PC-3 (cell line): ENCODE measurements at places on chromosomes 7 and 10. TPM values are rescaled to one million over a fixed set of nuclear protein-coding genes. Genes with fewer than 3 reads are reported as not detected.

DNA sequence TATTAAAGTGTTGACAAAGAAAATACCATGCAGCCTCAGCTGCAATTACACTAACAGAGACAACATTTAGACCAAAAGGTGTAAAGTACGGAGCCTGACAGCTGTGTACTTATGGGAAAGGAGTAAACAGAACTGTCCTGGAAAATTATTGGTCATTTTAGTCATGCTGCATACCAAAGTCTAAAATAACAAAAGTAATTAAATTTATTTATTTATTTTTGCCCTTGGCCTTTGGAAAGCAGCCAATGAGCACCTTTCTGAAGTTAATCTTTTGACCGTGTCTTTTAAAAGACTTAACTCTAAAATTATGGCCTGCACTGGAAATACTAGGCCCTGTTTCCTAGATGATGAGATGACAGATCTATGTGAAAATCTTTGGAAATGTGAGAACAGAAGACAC, 597.6 kb downstream of the NXPH1 start:
- no peak overlapping the region for H3K27ac ChIP-seq
- H3K4me1 ChIP-seq = no peaks in the 10 kb centered on the region
- H3K4me3 ChIP-seq = no peak overlapping the region
- no peak for DNase-seq

Gene SLC26A5
- total RNA-seq = 0.29 and 0.86 TPM in 2 replicates

DNA sequence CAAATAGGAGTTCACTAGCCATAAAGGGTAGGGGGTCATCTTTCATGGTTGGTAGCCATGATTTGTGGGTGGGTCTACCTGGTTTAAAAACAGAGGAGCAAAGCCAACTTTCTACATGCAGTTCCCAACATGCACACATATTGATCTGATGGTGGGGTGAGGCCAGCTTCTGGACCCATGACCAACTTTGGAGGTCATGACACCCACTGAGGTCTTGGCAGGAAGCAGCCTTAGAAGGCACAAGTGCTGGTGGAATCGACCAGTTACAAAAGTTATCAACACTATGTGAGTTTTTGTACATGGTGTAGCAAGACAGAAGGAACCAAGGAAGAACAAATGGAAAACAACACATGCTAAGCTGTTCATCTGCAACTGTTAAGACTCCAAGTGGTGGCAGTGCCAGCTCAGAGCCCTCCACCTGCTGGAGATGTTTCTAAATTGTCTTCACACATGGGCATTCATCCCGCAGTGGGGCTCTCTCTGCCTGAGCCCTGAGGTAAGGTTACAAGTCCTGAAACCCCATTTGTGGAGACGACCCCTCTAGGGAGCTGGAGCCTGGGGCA, 101.1 kb upstream of the TCF7L2 start:
- no peaks in the 10 kb centered on the region; the same call in 1 of the 2 replicates for H3K36me3 ChIP-seq
- DNase-seq = no peak
- H3K4me3 ChIP-seq = no peak overlapping the region
- H3K27ac ChIP-seq = no peak overlapping the region

- DNase-seq = no peak
- no peak overlapping the region for H3K27ac ChIP-seq
- H3K36me3 ChIP-seq = no peaks in the 10 kb centered on the region
- peaks cover 13% of the 10 kb centered on the region; the same call in 1 of the 2 replicates for H3K4me1 ChIP-seq
These were observed 3.1 kb upstream of the EVX1 start for GRCh38 chr7:27239387-27240014.

DNA sequence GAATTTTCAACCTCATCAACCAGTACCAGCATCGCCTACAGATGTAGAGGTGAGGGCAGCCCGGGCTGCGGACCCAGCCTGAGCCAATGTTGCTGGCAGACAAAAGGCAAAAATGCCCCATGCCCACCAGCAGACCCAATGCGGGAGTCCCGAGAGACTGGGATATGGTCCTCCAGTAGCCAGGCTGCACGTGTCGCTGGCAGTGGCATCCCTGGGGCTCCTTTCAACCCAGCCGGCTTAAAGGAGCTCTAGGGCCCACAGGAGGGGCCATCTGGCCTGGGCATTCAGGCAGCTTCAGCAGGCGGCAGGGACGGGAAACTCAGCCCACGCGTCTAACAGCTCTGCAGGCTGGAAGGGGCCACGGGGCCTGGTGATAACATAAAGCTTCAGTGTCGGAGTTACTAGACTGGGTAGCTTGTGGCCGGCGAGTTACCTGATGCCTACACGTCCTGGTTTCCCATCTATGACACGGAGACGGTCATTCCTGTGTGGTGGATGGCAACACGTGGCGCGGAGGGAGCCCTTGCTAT, 70.7 kb downstream of the PROSER2 start:
- no peak overlapping the region for H3K4me3 ChIP-seq
- peaks cover 13% of the 10 kb centered on the region for H3K4me1 ChIP-seq
- no peaks in the 10 kb centered on the region for H3K27me3 ChIP-seq
- H3K27ac ChIP-seq = no peak overlapping the region
- no peaks in the 10 kb centered on the region for H3K36me3 ChIP-seq

- no peak overlapping the region for H3K4me3 ChIP-seq
- H3K4me1 ChIP-seq = no peaks in the 10 kb centered on the region
- H3K27me3 ChIP-seq = peaks cover 5% of the 10 kb centered on the region; the same call in 1 of the 2 replicates
- peak; percentile 33 for DNase-seq
- H3K36me3 ChIP-seq = no peaks in the 10 kb centered on the region
These were observed 283.6 kb downstream of the ADRA2A start for GRCh38 chr10:111360260-111360925.

- no peaks in the 10 kb centered on the region for H3K4me1 ChIP-seq
- H3K4me3 ChIP-seq = no peak overlapping the region
- H3K27ac ChIP-seq = no peak overlapping the region
- no peaks in the 10 kb centered on the region for H3K36me3 ChIP-seq
These were observed 56.1 kb downstream of the MGMT start for GRCh38 chr10:129523031-129523722.
